Effector CD8-positive, alpha-beta T cell (primary cell): ENCODE measurements at places on chromosomes 12 and 14.

DNA sequence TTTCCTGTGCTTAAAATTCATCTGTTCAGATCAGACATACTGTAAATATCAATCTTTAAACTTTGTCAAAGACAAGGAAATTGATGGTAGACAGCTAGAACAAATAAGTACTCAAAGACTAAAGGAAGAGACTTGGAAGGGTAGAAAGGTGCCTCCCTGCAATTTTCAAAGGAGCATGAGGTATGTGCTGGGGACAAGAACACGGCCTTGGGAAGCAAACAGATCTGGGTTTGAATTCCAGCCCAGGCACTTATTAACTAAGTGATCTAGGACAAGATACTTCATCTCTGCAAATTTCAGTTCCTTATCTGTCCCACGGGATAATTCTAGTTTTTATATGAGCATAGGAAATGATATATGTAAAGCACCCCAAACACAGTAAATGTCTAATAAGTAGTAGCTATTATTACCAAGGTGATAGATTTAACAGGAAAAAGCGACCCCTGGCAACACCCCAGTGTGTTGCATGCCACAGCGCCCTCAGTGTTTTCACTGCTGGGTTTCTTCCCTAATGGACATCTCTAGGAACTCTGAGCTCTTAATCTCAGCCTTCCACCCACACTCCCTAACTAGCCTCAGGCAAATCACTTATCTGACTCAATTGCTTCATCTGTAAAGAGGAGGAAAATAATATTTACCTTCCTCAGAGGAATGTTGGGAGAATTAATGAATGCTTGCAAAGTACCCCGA lies 44.7 kb upstream of the BMP4 start:
- no peak for DNase-seq

DNA sequence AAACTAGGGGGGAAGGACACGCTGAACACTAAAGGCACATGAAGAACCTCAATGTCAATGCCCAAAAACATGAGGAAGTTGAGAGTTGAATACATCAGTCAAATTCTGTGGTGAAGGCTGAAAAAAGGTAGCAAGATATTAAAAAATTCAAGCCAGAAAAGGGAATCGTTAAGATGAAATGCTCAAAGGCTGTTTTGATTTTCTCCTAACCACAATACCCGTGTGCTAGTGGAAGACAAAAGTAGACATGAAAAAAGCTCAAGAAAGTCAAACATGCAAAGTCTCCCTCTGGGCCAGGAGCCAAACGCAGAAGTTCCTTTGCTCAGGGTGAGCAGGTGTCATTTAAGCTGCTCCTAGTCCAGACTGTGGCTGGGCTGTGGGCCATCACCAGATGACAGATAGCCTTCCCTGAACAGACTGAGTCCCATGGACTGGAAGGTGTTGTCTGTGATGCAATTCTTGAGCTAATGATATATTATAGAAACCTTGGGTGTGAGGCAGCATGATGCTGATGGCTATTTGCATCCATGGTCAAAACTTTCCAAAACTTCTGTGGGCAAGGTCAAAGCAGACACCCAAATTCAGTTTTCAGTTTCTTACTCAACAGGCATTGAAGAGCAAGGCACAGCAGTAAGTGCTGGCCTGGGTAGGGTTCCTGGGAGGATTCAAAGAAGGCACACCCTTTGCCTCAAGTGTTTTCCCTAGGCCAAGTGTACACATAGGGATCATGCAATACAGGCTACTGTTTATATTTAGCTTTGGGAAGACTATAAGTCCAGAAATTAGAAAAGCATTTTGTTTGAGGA lies 81.6 kb downstream of the MYRFL start:
- DNase-seq = no peak

- DNase-seq = no peak
Measured at GRCh38 chr14:68376067-68376779, 416.6 kb downstream of the ZFP36L1 start.

DNA sequence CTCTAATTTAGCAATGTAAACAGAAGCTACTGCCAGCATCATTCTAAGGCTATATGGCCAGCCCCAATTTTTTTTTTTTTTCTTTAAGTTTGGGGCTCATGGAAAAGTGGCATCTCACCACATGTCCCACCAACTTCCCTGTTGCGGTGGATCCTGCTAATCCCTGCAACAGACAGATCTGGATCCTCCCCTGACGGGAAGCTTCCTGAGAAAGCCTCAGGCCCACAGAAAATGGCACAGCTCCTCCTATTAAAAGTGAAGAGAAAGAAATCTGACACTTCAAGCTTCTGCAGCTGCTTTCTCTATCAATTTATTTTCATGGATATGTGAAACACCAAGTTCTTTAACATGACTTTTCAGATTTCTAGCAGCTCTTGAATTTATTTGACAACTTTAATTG lies 433.8 kb upstream of the DCN start:
- DNase-seq = no peak

GRCh38 chr12:18361433-18361832 lies 100.1 kb downstream of the PIK3C2G start:
- no peak for DNase-seq

- DNase-seq = no peak
Measured at GRCh38 chr12:53071591-53072551, 7.3 kb downstream of the SPRYD3 start.

DNA sequence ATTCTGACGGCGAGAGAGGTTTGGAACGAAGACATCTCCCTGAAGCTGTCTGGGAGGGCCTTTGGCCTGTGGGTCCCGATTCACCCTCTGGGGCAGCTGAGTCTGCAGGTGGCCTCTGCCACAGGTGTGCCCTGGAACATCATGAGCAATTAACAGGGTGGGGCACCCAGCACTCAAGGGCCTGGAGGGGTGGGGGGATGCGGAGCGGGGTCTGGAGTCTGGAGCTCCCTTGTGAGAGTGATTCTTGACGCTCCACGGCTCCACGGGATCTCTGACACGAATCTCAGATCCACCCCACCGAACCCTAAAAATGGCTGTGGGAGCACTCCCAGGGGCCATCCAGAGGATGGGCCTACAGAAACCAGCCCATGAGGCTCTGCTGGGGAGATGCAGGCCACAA lies 8.3 kb downstream of the ITPK1 start:
- DNase-seq = no peak

- DNase-seq = no peak
Measured at GRCh38 chr12:103494051-103494733, 1.6 kb downstream of the C12orf42 start.

- DNase-seq = no peak
Measured at GRCh38 chr12:69469854-69470188, 367 bp upstream of the FRS2 start.

DNA sequence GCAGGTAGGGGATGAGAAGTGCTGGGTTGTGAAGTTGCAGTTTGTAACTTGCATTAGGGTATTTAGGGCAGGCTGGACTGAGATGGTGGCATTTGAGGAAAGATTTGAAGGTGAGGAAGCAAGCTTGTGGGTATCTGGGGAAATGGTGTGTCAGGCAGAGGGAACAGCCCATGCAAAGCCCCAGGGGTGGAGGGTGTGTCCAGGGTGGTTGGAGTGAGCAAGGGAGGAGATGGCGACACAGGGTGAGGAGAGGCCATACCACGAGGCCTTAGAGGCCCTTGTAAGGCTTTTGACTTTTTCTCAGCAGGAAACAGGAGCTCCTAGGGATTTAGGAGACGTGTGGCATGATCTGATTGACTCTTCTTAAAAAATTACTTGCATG lies 136.9 kb downstream of the NUAK1 start:
- no peak for DNase-seq

GRCh38 chr14:28831126-28831525 lies 64.5 kb downstream of the FOXG1 start:
- no peak for DNase-seq

DNA sequence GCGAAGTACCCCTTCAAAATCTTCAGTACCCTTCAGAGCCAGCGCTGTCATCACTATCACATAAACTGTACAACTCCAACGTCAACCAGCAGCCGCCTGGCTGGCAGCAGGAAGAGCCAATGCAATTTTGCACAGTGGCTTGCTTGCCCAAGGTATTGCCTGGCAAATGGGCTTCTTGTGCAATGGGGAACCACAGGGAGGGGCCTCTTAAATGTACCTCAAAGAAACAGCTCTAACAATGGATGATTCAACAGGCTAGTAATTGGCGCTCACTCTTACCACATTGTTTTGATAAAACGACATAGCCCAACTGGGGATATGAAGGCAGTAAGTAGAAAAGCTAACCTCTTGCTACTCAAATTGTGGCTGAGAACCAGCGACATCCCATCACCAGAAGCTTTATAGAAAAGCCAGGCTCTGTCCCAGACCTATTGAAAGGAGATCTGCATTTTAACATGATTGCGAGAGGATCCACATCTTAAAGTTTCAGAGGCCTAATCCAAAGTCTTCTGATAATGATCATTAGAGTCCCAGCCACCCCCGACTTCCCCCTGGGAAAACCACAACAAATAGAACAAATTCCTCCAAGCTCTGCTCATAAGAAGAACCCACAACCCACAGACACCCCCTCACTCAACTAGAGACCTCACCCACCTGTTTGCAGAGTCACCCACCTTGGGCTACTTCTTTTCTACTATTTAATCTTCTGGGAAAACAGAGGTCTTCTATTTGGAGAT lies 125.3 kb upstream of the HIF1A start:
- peak; percentile 19 for DNase-seq

- DNase-seq = no peak
Measured at GRCh38 chr14:21191261-21191808, 35.5 kb upstream of the OR5AU1 start.

DNA sequence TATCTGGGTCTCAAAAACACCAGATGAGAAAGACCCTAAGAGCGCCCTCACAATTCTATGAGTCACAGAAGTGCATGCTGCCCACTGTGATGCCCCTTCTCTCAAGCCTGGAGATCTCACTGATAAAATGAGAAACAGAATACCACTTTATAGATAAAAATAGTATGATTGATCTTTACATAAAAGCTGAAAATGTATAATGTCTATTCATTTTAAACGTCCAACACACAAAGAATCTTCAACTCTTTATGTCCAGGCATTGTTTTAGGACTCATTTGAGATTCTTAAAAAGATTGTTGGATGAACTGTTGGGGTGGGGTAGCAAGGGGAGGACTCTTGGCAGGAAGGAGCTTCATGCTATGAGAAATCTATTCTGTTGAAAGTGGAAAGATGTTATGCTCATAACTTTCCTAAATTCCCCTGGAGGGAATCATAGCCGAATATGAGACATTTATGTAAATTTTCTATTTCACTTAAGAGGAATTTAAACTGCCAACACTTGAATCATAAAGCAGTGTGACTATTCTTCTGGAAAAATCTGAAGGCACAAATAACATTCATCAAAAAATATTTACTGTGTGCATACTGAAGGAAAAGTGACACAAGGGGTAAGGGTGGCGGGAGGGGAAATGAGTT lies 174.6 kb downstream of the STXBP6 start:
- no peak for DNase-seq

- DNase-seq = no peak
Measured at GRCh38 chr14:22249770-22250169, 339.3 kb downstream of the DAD1 start.

GRCh38 chr12:109173443-109174240 lies 57.3 kb downstream of the ACACB start:
- no peak for DNase-seq

DNA sequence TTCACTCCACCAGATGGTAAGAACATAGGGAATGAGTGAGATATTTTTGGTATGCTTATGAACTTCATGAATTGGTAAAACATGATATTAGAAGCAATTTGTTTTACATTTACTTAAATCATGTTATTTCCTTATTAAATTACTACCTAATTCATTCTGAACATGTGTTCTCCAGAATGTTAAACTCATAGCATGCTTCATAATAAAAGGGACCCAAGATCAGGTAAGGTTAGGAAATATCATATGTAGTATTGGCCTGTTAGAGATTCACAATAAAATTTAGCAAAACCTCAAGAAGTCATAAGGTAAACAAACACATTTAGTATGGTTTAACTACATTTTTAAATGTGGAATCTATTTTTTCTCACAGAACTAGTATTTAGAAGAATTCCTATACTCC lies 28.2 kb downstream of the PTPRQ start:
- DNase-seq = no peak

GRCh38 chr12:75890141-75890540 lies 141.4 kb downstream of the PHLDA1 start:
- no peak for DNase-seq

DNA sequence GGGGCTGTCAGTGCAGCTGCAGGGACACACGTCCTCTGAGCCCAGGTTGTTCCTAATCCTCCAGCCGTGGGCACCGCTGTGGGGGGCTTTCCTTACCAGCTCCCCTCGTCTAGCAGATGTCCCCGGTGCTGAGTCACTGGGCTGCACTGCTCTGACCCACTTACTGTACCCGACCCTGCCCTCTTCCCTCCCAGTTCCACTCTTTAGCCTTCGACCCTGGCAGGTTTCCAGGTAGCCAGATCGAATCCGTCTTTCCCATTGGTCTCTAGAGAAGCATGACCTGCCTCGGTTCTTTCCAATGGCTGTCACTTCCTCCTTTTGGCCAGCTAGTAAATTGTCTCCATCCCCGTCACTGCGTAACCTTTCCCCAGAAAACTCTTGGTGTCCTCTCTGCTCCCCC lies 48.4 kb downstream of the ELK3 start:
- DNase-seq = no peak

DNA sequence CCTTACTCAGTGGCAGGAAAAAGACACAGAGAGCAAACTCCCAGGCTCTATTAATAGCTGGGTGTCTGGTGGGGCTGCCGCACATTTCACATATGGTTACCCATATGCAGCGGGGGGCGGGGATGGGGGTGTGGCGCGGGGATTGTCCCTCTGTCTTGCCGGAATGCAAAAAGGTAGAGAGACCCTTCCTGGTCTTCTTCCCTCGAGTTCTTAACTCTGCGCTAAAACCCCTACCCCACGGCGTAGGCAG lies 1.7 kb downstream of the PRMT8 start:
- no peak for DNase-seq

GRCh38 chr12:80589077-80589476 lies 118.4 kb upstream of the MYF6 start:
- DNase-seq = no peak

GRCh38 chr14:75401361-75401760 lies 26.5 kb upstream of the JDP2 start:
- no peak for DNase-seq

DNA sequence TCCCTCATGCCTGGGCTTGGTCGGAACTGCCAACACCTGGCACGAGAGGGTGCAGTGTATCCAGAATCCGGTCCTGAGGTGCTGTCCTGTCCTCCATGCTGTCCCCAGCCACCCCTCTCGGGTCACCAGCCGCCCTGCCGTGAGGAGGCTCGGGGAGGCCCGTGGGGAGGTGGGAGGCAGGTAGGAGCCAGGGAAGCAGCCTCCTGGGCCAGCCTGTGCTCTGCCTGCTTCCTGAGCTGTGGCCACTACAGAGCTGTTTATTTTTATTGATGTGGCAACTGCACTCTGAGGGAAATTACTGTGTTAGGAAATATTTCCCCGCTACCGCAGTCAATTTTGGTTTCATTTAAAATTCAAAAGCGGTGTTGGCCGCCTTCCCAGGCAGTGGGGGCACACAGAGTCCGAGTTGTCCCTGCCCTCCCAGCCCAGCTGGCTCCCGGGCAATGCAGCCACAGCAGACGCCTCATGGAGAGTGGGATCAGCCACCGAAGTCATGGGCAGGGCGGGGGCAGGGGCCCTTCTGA lies 18.3 kb downstream of the NOC4L start:
- DNase-seq = no peak
